ENCODE measurements at places on chromosomes 5 and 9. TPM values are rescaled to one million over a fixed set of nuclear protein-coding genes. Genes with fewer than 3 reads are reported as not detected.

Gene HAPLN1
- 0.12 TPM for total RNA-seq

Gene SHOC1
- not detected for total RNA-seq

Gene MEIKIN
- total RNA-seq, result not detected

Gene RASEF
- 10.9 TPM for total RNA-seq

Gene SLC35D2
- 30.3 TPM for total RNA-seq

Gene FAM221B
- not detected for total RNA-seq

Gene BTNL8
- total RNA-seq, result 4.5 TPM

Gene GABRG2
- not detected for total RNA-seq

Gene AK3
- 44.2 TPM for total RNA-seq

Gene PCDHB12
- 2.8 TPM for total RNA-seq

Gene CDHR2
- 0.35 TPM for total RNA-seq

Gene ADAMTSL1
- 7.3 TPM for total RNA-seq

Gene SVEP1
- 88.1 TPM for total RNA-seq

Gene TMOD1
- total RNA-seq, result 11.3 TPM

Gene SMIM27
- 8.8 TPM for total RNA-seq

Gene CDC20B
- not detected for total RNA-seq

Gene TAS2R1
- not detected for total RNA-seq

Gene SPATA31D4
- total RNA-seq, result not detected

Gene RNF183
- not detected for total RNA-seq

Gene CDH12
- total RNA-seq, result not detected

Gene HACD4
- 10.6 TPM for total RNA-seq

Gene COL5A1
- 37.8 TPM for total RNA-seq

Gene PCDHA1
- total RNA-seq, result not detected

Data from upper lobe of right lung (tissue), 1 donor.